ENCODE measurements at places on chromosomes 12 and 14.

DNA sequence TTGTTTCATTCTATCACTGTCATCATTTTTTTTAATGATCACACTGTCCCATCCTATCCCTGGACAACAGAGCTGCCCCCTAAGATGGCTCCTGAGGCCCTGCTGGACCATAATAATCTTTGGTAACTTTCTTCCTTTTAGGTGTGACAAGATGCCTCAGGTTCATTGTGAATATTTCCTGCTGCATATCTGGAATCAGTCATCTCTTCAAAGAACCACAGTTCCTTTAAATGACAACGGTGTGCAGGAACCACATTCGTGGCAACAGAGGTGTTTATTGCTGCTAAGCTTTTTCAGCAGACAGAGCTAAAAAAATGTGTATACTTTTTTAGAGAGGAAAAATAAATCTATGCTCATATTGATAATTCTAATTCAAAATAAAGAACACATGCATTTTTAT lies 312.9 kb downstream of the MED13L start:
- no peak for DNase-seq

DNA sequence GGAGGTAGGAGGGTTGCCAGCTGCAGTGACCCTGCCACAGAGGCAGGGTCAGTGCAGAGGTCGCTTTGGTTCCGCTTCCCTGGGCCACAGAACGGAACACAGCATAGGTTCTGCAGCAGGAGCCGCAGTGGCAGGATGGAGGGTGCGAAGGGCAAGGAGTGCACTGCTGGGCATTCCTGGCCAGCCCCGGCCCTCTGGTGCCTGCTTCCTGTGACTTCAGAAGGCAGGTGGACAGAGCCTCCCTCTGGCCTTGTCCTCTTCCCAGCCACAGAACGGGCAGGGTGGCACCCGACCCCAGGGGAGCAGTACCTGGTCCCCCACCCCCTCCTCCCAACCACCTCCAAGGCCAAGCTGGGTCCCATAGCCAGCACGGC lies 37.7 kb downstream of the SLC8B1 start:
- no peak for DNase-seq

- no peak for DNase-seq
Observed at GRCh38 chr12:86256163-86256562, at the start of gene MGAT4C. Gene MGAT4C (minus strand): TSS chr12:86256391.

- no peak for DNase-seq
Observed at GRCh38 chr12:63955831-63956666, 111.5 kb downstream of the SRGAP1 start.

- DNase-seq = no peak
Observed at GRCh38 chr12:59677857-59678256, 82.0 kb downstream of the SLC16A7 start.

- peak; percentile 91 for DNase-seq
Observed at GRCh38 chr14:105491366-105491973, 424 bp downstream of the TEDC1 start.

- DNase-seq = peak; percentile 70
Observed at GRCh38 chr14:53152184-53152886, 788 bp downstream of the DDHD1 start.

- no peak for DNase-seq
Observed at GRCh38 chr12:79597910-79598309, 92.9 kb downstream of the PAWR start.

GRCh38 chr14:72024043-72024407 lies 91.8 kb downstream of the RGS6 start:
- peak; percentile 21 for DNase-seq

GRCh38 chr12:62259631-62259992 lies 592 bp upstream of the USP15 start:
- no peak for DNase-seq

DNA sequence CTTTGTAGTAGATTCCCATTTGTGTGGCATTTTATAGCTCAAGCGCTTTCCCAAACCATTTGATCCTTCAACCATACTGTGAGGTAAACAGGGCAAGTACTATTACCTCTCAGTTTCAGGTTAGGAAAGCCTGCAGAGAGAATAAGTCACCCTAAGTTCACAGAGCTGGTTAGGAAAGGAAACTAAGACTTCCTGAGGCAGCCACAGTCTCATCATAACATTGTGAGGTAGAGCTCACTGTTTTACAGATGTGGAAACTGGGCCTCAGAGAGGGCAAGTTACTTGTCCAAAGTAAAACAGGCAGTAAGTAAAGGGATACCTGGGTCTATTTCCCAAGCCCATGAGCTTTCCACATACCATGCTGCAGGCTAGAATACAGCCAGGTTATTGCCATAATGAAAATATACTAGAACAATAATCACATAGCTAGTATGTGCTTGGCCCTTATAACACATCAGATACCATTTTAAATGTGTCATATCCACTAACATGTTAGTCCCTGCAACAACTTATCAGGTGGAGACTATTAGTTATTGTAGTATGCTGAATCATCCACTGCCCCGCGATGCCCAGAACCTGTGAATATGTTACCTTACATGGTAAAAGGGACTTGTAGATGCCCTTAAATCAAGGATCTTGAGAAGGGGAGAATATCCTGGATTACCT lies 150.9 kb upstream of the GRIP1 start:
- DNase-seq = peak; percentile 9
